ENCODE measurements at places on chromosomes 11 and 22.

- peak; percentile 87 for DNase-seq
These were observed 198.2 kb downstream of the SWAP70 start for GRCh38 chr11:9861860-9862725.

DNA sequence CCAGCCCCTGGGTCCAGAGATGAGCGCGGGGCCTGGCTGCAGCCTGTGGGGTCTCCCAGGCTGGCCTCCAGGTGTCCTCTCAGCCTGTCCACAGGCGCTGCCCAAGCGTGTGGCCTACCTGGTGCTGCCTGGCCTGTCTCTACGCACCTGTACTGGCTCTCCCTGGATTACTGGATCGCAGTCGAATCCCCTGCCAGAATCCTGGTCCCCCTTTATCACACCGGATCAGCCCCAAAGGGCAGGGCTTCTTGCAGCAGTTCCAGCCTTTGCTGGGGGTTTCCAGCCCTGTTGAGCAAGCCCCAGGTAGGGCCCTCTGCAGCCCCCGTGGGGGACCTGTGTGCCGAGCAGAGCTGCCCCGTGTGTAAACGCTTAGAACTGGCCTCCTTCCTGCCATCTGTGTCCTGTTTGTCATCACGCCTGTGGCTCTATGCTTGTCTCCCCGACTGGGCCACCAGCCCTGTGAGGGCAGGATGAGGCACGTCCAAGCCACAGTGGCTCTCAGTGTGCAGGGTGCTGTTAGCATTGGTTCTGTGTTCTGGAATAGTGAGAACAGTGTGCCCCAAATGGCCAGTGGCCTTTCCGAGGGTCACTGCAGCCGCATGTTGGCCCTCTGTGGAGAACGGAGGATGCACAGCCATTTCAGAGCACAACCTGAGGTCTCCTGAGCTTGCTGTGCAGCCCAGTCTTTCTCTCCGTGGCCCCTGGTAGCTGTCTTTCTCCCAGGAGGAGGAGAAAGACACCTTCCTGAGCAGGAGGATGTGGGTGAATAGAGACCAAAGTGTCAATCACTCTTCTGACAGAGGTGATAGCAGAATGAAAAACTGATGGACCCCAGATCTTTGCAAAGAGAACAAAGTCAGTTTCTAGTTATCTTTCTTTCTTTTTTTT is 13.9 kb upstream of the TXNRD2 start:
- DNase-seq, result no peak

DNA sequence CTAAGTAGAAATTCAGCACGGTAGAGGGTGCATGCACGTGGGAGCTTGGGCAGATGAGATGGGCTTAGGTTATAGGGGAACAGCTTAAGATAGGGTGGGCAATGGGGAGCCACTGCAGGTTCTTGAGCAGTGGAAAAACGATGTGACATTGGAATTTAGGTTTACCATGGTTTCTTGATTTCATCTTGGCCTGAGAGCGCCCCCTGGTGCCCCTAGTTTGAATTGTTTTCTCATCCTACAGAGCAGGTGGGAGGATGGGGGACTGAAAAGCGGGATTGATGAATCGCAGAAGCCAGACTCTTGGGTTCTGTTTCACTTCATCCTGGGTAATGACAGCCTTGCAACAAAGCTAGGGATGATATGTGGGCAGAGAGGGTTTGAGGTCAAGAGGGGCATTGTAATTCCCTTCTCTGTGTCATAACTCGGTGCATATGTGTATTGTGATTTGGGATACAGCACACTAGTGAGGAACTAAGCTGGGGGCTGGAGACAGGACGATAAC is 6.7 kb upstream of the MCAM start:
- peak; percentile 70 for DNase-seq

DNA sequence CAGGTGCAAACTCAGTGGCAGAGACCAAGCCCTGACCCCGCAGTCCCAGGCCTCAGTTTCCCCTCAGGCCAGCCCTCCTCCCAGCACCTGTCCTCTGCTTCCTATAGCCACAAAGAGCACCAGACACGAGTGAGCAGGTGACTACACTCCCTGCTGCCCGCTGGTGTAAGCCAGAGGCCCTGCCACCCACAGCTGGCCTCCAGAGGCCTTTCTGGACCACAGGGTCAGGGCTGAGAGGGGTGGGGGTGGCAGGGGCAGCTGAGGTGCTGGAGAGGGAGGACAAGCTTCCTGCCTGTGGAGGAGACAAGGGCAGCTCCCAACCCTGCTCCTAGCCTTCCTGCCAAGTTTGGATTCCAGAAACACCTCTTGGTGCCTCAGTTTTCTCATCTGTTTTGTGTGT is 31.3 kb upstream of the WNT7B start:
- no peak for DNase-seq

DNA sequence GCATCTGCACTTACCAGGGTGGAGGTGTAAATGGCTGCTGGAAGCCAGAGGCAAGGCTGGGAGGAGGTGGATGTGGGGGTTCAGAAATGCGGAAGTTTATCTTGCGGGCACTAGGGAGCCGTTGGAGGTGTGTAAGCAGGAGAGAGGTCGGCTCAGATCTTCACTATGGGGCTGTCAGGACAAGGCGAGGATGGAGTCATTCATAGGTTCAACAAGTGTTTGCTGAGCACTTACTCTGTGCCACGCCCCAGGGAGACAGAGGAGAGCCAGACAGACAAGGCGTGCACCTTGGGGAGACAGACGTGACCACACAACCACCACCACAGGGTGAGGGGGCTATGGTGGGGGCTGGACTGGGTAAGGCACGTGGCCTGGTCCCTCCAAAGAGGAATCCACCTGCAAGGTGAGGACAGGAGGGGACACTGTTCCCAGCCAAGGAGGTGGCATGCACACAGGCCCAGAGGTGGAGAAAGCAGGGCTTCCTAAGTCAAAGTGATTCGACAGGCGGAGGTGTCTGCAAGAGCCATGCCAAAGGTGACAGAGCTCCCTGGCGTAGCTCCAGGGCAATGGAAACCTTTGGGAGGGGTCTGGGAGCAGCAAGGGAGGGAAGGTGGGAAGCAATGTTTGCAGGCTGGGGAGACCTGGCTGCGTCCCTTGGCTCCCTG is 30.8 kb upstream of the TCF20 start:
- no peak for DNase-seq

GRCh38 chr11:69567951-69568808 is 72.8 kb upstream of the CCND1 start:
- DNase-seq, result no peak

DNA sequence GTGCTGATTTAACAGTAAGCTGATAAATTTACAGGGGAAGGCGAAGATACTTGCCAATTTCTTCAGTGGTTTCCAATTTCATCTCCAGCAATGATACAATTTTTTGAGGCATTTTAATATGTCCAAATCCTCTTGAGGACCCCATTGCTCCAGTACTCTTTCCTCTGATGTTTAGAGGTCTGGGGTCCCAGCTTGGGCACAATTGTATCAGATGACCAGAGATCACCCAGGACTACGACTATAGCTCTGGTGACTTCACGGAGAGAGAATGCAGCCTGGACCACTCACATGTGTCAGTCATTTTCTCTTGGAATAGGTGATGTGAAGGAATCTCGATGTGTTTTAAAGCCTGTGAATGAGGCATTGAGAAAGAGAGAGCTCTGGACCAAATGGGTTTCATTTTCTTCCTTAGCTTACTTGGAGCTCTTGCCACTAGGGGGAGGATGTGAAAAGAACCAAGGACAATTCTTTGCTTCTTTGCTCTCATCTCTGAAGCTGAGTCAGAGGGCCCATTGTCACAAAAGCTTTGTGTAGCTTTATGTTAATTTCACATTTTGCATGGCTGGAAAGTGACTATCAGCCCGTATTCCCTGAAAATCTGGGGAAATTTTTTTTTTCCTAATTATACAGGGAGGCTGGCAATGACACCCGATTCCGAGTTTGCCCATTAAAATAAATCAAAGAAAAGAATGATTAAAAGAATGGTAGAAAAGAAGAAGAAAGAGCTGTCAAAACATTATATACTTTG is 6.7 kb upstream of the CCDC90B start:
- peak; percentile 65 for DNase-seq

- no peak for DNase-seq
These were observed at the start of gene SUSD2 for GRCh38 chr22:24181088-24181995. SUSD2 (plus strand) TSS chr22:24181487; CDS start chr22:24181520, 33 bp downstream.

DNA sequence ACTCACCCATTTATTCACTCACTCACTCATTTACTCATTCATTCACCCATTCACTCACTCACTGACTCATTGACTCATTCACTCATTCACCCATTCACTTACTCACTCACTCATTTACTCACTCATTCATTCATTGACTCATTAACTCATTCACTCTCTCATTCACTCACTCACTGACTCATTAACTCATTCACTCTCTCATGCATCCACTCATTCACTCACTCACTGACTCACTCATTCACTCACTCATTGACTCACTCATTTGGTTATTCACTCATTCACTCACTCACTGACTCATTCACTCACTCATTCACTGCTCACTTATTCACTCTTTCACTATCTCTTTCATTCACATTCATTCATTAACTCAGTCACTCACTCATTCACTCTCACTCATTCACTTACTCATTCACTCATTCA is 2.5 kb upstream of the MUC5AC start:
- no peak for DNase-seq

DNA sequence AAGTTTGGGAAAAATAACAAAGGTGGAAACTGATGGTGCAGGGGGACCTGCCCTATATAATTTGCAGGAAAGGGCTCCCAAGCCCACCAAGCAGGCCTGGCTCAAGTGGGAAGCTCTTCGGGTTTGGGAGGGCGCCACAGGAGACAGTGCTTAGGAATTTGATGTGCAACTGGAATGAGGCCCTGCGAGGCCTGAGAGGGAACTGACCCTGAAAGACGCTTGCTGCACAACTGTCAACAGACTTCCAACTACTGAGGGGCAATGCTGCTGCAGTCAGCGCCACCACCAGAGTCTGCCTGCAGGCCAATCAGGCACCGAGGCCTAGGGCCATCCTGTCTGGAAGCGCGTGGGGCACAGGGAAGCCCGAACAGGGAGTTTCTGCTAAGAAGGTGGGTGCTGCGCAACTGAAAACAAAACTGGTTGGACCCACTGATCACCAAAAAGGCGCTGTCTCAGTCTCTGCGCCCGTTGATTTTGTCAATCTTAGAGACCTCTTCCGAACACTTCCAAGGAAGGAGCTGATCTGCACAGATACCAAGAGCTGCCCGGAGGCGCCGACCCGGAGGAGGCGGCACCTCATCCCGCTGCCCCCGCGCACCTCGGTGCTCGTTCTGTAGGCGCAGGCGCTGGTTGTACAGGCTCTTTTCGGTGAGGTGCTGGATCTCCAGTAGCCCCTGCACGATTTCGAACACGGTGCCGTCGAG is 667 bp downstream of the DGCR6L start:
- no peak for DNase-seq

- DNase-seq, result peak; percentile 8
These were observed 117.6 kb downstream of the ARHGAP8 start for GRCh38 chr22:44870021-44870420.

DNA sequence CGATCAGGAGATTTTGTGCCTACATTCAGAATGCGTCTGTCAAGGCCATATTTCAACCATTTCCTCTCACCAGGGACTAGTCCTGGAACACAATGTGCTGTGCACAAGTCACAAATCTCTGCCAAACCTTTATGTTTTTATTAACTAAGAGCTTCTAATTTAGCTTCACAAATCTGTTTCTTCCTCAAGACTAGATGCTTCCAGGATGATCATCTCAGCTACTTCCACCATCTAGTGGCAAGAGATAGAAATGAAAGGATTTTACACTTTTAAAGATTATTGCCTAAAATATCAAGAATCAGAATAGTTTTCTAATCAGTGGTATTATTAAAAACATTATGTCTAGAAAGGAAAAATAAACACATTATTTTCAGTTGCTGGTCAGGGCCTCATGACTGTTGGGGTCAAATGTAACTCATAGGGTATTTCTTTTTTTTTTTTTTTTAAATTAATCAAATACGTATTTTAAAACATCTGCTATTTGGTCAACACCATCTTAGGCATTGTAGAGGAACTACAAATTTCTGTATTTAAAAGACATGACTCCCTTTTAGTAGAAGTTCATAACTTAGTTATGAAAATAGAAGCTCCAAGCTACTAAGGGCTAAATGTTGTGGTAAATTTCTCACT is 1102.6 kb downstream of the DLG2 start:
- peak; percentile 32 for DNase-seq

DNA sequence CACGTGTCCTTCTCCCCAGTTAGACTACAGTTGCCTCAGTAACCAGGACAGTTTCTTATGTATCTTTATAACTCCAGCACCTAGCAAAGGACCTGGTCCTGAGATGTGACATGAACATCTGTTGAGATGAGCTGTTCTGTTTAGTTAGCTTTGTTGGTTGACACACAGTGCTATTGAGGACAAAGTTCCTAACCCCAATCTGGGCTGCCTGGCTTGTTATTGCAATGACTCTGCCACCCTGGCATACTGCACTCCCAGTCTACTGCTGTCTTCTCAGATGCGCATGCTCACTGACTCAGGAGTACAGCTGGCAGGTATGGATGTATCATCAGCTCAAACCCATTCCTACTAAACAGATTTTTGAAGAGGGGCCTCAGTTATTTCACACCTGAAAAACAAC is 7.4 kb downstream of the DESI1 start:
- DNase-seq, result no peak

- no peak for DNase-seq
These were observed 39.9 kb downstream of the PTPRJ start for GRCh38 chr11:48020092-48020755.

- no peak for DNase-seq
These were observed 43.1 kb upstream of the AMOTL1 start for GRCh38 chr11:94725097-94725496.

DNA sequence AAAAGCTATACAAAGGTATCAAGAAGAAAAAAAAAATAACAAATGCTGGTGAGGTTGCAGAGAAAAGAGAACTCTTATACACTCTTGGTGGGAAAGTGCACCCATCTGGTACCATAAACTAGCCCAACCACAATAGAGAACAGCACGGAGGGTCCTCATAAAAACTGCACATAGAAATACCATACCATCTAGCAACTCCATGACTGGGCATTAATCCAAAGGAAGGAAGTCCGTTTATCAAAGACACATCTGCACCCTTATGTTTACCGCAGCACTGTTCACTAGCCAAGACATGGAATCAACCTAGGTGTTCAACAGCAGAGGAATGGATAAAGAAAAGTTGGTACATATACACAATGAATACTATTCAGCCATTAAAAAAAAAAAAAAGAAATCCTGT is 10.8 kb upstream of the CLDN5 start:
- no peak for DNase-seq

- peak; percentile 86 for DNase-seq
These were observed 7.7 kb downstream of the E2F8 start for GRCh38 chr11:19232910-19233503.

- DNase-seq, result no peak
These were observed 1454.7 kb downstream of the FAM181B start for GRCh38 chr11:81278991-81279390.

Measured in fibroblast of upper back skin (primary cell).